Stimulated activated CD8-positive, alpha-beta memory T cell treated with anti-CD3 and anti-CD28 coated beads, Interleukin-15, amount 100 ng/mL, for 24 hours (primary cell): ENCODE measurements at places on chromosomes 3 and 15.

DNA sequence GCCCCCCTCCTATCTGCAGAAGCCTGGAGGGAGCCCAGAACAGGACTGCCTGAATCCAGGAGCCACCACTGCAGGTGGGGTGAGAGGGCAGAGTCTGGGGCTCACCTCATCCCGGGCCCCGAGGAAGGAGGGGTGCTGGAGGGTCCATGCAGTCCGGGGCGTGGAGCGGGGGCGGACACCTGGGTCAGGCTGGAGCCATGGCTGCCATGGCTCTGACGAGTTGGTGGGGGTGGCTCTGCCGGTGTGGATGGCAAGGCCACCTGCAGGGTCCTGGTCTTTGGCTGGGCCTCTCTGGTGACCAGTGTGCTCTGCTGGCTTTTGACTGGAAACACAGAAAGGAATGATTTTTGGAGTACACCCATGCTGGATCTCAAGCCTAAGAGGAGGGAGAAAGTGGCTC lies 47.4 kb downstream of the DZIP1L start:
- DNase-seq, result no peak

DNA sequence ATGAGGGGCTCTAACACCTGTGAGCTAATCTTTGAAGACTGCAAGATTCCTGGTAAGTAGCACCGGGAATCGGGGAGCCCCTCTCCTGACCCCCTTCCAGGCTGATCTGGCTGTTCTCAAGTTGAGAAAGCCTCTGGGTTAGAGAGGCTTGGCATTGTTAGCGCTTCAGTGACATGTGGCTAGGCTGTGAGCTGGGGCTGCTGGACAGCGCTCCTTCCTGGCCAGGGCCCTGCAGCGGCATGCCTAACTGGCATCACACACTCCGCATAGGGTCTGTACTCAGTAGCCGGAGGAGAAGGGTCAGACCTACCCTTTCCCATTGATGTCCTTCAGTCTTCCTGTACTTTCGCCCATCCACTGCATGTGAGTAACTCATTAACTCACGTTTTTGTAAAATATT lies 7.4 kb downstream of the IVD start:
- no peak for DNase-seq

DNA sequence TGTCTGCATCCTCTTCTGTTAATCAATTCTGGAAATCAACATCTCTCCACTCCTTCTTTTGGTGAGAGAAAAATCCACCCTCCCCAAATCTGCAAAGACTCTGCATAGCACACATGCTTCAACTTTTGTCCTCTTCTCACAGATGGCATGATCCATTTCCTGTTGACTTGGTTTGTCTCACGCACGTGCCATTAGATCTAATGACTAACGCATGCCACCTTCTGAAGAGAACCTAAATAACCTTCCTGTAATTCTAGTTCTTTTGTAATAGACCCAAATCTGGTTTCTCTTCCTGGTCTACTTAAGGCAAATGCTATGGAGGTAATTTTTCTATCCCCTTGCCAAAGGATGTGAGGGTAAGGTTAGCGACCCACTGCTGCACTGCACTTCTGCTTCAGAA lies 51.0 kb upstream of the ATOSA start:
- DNase-seq, result no peak

DNA sequence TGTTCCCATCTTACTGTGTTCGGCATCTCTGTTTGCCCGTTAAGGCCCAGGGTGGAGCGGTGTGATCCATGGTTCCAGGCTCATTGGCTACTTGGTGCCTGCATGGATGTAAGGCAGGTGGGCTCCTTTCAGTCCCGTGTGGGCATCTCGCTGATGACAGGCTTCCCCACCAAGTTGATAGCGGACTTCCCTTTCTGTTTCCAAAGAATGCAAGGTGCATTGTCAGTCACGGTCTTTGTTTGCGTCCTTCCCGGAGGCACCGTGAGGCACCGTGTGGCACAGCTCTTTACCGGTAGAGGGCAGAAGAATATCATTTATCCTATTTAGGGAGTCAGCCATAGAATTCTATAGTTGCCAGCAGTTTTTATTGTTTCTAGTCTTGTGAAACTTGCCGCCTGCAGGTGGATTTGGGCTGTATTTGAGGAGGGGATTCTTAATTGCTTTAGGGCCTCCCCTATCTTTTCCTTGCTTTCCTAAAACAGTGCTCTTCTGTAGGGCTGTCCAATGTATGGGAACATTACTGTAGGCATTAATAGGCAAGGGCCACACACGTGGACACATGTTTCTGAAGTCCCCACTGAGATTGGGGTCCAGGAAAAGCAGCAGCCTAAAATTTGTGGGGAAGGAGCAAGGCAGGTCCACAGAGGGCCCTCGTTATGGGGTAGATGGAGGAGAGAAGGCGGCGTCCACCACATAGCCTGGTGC lies 244.1 kb downstream of the SLCO3A1 start:
- DNase-seq, result no peak

- no peak for DNase-seq
These were observed 10.6 kb upstream of the CCDC80 start for GRCh38 chr3:112651516-112651915.

DNA sequence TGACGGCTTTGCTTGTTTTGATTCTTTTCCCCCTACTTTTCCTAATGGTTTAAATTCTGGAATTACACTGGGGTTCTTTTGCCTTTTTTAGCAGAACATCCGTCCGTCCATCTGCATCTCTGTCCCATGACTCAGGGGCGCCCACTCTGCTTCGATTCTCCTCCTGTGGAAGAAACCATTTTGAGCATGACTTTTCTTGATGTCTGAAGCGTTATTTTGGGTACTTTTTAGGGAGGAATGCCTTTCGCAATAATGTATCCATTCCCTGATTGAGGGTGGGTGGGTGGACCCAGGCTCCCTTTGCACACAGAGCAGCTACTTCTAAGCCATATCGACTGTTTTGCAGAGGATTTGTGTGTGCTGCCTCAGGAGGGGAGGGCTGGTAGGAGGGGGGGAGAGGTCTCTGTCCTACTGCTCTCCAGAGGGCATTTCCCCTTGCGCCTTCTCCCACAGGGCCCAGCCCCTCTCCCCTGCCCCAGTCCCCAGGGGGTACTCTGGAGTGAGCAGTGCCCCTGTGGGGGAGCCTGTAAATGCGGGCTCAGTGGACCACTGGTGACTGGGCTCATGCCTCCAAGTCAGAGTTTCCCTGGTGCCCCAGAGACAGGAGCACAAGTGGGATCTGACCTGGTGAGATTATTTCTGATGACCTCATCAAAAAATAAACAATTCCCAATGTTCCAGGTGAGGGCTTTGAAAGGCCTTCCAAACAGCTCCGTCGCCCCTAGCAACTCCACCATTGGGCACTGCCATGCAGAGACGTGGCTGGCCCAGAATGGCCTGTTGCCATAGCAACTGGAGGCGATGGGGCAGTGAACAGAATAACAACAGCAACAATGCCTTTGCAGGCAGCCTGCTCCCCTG lies 19.5 kb upstream of the BSN start:
- no peak for DNase-seq

GRCh38 chr15:95032156-95032555 lies 800.8 kb downstream of the MCTP2 start:
- DNase-seq, result no peak

DNA sequence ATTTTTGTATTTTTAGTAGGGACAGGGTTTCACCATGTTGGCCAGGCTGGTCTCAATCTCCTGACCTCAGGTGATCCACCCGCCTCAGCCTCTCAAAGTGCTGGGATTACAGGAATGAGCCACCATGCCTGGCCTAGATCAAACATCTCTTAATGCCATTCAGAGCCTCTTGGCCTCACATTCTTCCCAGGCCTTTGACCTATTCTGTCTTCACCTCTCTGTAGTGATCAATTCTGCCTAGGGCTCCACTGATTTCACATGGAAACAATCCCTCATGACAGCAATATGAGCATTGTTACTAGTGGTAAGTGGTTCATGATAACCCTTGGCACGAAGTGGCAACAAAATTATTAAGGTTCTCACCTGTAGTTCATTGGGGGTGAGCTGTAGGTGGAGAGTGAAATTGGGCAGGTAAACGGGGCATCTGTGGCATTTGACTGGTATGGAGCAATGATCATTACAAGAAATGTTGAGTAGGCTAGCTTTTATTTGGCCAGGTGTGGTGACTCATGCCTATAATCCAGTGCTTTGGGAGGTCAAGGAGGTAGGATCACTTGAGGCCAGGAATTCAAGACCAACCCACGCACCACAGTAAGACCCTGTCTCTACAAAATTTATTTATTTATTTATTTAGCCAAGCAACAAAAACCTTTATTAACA lies 4.8 kb upstream of the ARPIN start:
- no peak for DNase-seq

- no peak for DNase-seq
These were observed 305.1 kb downstream of the CACNA2D3 start for GRCh38 chr3:54427501-54427900.

GRCh38 chr3:50436114-50436674 lies 67.2 kb downstream of the CACNA2D2 start:
- DNase-seq, result peak; percentile 66

- no peak for DNase-seq
These were observed 5.8 kb downstream of the OXNAD1 start for GRCh38 chr3:16270855-16271254.

- no peak for DNase-seq
These were observed 8.6 kb upstream of the CSK start for GRCh38 chr15:74773329-74773728.
